Activated B cell treated with CpG ODN at 0.5 μM for 24 hours (primary cell): ENCODE measurements at places on chromosomes 13 and 19. TPM values are rescaled to one million over a fixed set of nuclear protein-coding genes. Genes with fewer than 3 reads are reported as not detected.

DNA sequence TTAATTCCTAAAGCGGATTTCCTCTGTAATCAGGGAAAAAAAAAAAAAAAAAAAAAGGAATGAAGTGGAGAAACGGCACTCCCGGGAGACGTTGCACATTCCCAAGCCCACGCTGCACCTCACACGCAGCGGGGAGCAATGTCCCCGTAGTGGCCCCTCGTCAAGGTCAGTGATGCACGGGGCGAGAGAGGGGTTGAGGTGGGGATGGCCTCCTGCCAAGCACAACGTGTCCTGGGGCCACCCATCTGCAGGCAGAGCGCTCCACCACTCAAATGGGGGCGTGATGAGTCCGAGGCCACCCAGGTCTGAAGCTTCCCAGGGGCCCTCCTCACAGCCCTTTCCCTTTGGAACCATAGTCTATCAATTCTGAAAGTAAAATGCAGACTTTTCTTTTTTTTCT, 15.1 kb downstream of the PLK5 start:
- no peak for DNase-seq

DNA sequence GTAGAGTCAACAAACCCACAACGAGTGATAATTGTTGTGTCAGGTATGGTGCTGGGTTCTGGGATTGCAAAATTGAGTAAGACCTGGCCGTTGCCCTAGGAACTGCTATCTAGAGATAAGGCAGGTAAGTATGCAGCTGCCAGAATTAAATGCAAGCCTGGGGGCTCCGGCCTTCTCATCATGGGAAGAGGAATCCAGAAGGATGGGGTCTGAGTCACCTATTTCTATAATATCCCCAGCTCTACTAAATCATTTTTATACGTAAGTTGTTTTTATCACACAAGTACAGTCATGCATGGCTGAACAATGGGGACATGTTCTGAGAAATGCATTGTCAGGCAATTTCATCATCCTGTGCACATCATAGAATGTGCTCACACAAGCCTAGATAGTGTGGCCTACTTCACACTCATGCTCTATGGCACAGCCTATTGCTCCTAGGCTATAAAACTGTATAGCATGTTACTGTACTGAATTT, 203.0 kb downstream of the KLF5 start:
- DNase-seq, result no peak

DNA sequence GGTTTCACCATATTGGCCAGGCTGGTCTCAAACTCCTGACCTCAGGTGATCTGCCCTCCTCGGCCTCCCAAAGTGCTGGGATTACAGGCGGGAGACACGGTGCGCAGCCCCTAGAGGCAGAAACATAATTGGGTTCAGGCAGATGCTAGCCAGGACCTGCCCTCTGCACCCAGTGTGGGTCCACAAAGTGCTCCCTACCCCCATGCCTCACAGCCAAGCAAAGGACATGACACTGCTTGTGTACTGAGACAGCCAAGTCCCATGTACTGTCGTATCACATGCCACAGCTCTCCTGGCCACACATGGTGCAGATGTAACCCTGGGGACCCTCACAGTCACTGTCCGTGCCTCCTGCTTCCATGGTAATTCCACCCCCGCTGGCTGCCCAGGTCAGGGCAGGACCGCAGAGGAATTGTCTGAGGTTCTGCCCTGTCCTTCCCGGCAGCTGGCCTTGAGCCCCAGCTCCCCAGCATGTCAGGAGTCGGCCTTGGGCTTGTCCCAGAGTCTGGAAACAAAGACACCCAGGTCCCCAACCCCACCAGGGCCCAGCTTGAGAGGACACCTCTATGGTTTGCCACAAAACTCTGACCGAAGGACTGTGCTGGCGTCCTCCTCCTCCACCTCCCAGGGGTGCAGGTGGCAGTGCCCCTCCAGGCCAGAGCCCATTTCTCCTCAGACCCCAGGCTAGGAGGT, 7.6 kb downstream of the PRR36 start:
- DNase-seq, result no peak

DNA sequence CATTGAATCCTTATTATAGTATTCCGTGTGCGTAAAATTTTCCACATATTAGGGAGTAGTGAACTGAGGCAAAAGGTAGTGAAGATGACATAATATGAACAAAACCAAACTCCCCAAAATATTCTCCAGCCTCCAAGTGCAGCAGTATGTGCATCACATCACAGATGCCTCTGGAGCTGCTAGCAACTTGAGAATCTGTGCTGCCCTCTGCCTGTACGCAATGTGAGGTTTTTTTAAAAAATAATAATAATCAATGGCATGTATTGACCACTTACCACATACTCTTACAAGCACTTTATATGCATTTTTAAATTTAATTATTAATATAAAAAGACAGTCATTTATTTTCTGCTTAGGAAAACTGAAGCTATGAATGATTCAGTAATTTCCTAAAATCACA, 583.0 kb upstream of the SPRY2 start:
- no peak for DNase-seq

DNA sequence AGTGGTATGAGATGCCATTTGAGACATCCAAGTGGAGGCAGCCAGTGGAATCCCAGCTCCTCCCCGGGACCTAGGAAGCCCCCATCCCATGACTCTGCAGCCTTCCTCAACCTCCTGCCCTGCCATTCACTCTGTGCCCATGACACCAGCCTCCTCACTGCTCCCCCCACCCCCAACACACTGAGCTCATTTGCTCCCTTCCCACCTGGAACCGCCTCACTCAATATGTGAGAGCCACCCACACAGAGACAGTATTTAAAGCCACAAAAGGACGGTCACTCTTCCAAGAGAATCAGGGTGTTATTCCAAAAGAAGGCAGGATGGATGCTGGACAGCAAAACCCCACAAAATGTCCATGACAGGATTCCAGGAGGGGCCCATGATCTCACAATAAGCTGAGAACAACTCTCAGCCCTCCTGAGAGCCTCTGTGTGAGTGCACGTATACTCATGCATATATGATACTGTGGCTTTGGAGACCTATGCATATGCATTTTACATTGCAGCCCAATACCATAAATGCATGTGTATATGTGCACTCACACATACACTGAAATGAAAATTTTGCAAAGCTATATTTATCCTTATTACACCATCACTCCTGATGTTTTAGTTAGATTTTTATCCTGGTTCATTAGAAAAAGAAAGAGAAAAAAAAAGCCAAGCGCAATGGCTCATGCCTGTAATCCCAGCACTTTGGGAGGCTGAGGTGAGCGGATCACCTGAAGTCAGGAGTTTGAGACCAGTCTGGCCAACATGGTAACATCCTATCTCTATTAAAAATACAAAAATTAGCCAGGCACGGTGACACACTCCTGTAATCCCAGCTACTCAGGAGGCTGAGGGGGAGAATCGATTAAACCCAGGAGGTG, 10.8 kb upstream of the RANBP3 start:
- no peak for DNase-seq

DNA sequence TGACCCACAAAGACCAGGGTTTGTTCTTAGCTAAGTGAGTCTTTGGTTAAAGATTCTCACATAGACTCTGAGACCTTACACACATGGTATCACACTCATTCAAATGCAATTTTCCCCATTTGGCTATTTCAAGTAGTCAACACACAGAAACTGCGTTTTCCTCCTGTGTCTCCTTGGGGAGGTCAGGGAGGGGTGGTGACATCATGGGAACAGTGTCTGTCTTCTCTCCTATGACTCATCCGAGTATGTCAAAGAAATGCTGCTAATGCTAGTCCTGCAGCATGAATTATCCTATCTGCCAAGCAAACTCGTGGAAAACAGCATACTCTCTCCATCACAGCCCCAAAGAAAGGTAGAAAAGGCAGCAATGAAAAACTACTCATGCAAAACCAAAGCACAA, 100.2 kb downstream of the ENOX1 start:
- DNase-seq, result no peak

DNA sequence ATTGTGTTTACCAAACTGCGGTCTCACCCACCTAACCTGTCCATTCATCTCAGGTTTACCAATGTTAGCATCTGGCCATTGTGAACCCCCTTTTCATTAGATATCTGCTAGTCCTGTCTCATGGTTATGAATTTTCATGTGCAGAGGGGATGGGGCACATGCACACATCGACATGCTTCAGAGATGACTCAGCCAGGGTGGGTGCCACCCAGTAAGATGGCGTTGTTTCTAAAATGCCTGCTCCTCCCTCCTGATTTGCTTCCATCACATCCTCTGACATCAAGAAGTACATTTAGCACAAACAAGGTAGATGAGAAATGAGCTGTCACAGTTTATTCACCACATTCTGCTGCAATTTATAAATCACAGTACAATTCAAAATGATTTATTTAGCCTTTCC, 51.3 kb downstream of the GPALPP1 start:
- no peak for DNase-seq

DNA sequence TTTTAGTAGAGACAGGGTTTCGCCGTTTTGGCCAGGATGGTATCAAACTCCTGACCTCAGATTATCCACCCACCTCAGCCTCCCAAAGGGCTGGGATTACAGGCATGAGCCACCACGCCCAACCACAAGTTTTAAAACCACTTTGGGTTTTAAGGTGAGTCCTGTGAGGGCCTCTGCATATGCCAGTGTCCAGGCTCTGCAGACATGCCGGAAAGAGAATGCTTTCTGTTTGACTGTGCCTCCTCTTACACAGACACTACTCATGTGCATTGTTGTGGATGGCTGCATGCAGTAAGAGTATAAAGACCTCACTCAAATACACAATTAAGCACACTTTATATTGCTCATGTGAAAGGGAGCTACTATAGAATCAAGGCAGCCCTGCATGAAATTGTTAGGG, 20.8 kb upstream of the SLC25A30 start:
- DNase-seq, result no peak

DNA sequence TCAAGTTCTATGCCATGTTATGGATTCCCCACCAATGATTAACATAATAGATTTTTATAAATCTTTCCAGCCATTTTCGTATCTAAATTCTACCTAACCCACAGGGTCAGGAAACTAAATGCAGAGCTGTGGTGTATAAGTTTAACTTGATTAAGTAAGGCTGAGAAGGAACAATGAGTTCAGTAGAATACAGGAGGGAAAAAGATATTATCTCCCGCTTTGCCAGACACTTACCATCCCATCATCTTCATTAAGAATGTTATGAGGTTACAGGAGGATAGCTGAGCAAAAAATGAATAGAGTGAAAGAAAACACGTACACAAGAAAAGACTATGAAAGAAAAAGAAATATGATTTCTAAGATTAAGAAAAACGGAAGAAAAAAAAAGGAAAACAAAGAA, 27.1 kb downstream of the N4BP2L2 start:
- DNase-seq, result no peak

GRCh38 chr19:44796701-44797115, 12.2 kb upstream of the BCAM start:
- DNase-seq, result no peak

DNA sequence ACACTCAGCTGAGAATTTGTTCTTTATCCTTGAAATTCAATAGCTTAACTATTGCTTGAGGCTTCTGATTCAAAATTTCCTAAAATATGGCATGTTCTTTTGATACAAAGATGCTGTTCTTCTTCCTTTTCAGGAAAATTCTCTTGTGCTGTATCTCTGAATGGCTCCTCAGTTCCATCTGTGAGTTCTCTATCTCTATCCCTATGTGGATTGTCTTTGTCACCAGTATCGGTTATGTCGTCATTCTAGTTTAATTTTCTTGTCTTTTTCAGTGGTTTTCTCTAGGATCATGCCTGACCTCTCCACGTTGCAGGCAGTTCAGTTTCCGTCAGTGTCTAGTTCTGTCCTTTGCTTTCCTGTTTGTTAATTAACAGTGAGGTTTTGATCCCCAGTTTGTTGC, 104.6 kb upstream of the GJB6 start:
- no peak for DNase-seq

DNA sequence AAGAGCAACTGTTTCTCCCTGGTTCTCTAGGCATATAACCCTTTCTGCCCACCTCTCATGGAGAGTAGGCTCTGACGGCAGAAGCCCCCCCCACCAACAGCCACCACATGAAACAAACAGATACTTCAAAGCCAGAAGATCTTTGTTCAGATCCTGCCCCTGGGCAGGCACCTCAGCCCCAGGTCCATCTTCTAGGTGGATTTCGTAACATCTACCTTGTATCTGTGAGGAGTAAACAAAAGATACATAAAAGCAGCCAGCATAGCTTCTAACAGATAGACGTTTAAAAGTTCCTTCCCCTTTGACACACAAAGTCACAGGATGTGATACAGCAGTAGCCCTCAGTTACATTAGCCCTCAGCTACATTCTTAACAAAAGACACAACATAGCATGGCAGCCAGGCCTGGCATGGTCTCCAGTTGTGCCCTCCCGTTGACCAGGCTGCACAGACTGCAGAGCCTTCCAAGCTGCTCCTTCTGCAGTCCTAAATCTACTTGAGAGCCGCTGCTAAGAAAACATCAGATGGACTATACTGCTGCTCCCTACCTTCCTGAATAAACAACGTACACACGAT, 35.4 kb downstream of the BRD4 start:
- DNase-seq, result no peak

DNA sequence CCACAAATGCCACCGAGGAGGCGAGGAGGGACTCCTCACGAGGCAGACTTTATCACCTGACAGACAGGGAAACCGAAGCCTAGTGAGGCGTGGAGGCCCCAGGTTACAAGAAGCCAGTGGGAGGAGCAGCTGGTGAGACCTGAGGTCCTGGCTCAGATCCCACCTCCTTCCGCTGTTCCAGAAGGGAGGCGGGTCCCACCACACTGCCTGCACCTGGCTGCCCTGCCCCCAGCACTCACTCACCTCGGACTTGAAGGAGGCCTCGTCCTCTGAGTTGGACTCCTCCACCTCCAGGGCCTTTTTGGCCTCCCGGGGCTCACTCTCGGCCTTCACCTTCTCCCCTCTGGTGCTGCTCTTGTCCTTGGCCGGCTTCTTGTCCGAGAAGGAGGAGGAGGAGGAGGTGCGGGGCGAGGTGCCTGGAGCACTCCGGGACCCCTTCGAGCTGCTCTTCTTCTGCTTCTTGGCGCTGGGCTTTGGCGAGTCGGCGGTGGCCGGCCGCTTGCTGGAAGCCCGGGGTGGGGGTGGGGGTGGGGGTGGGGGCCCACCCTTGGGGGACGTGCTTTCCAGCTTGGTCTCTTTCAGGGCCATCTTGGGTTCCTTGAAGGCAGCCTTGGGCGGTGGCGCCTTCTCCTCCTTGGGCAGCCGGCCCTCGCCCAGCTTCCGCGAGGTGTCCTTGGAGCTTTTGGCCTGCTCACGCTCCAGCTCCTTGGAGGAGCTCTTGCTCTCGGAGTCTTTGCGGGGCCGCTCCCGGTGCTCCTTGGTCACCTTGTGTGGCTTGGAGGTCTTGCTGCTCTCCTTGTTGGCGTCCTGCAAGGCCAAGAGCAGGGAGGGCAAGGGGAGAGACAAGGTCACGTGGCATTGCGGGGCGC, 57.7 kb downstream of the MLLT1 start:
- no peak for DNase-seq

- DNase-seq, result no peak
Observed at GRCh38 chr19:47603706-47604565, 5.0 kb upstream of the BICRA start.

Gene CYP2F1
- not detected in 2 replicates for total RNA-seq

Gene GRIK5
- total RNA-seq, result 0.09 and 0.15 TPM in 2 replicates

Gene PEAK3
- 0.09 TPM in 1 of 2 replicates, not detected in the other for total RNA-seq

Gene CAPNS1
- total RNA-seq, result 442 and 477 TPM in 2 replicates

Gene EMC10
- total RNA-seq, result 70.8 and 72.1 TPM in 2 replicates

Gene FBN3
- total RNA-seq, result not detected in 2 replicates

Gene GJA3
- total RNA-seq, result 0.09 and 0.10 TPM in 2 replicates

Gene C19orf18
- 0.81 and 1.1 TPM in 2 replicates for total RNA-seq

Gene GSX1
- not detected in 2 replicates for total RNA-seq

Gene OLFM2
- total RNA-seq, result not detected in 2 replicates

Gene SPRY2
- 0.73 and 1.00 TPM in 2 replicates for total RNA-seq
